Hematopoietic multipotent progenitor cell treated with erythropoietin and hydrocortisone succinate and interleukin-3 and kit ligand, for 6 days (in vitro differentiated cells): ENCODE measurements at places on chromosomes 3 and 15.

GRCh38 chr3:85627932-85628331 lies 669.1 kb downstream of the CADM2 start:
- no peak for DNase-seq

GRCh38 chr15:92681141-92681631 lies 25.6 kb upstream of the FAM174B start:
- no peak for DNase-seq

DNA sequence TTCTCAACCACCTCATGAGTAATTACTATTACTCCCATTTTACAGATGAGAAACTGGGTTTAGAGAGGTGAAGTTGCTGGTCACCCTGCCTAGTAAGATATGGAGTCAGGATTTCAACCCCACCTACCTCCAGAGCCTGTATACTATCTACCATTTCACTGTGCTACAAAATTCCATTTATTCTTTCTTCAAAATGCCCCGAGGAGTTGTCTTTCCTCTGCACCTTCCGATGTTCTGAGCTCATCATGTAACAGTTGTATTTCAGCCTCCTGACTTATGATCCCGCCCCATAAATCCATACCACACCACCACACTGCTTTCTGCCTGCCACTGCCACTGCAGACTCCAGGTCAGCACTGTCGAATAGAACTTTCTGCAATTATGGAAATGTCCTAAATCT lies 71.3 kb upstream of the SLC25A36 start:
- no peak for DNase-seq

GRCh38 chr3:74639681-74640080 lies 25.2 kb upstream of the CNTN3 start:
- no peak for DNase-seq

GRCh38 chr3:32241100-32241499 lies 2.6 kb downstream of the CMTM8 start:
- DNase-seq: no peak

DNA sequence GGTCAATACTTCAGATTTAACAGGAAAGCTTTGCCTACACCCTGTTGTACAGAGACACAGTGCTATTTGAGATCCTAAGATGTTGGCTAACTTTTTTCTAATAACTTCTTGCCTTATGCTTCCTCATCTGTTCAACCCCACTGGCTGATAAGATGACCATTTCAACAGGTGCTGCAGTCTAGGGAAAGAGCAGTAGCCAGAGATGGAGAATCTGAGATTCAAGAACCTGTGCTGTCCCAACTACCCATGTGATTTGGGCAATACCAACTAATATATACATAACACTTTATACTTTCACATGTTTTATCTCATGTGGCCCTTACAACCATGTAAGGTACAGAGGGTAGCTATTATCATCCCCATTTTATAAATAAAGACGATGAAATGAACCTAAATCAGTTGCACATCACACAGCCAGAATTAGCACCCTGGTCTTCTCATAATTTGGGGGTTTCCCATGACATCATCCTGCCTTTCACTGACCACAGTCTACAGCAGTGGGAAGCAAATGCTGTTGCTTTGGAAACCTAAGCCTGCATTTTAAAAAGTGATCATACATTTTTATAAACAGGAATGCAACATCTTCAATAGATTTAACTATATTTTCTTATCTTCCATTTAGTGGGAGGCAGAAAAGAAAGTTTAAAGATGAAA lies 9.7 kb downstream of the TTC23 start:
- no peak for DNase-seq

GRCh38 chr15:26702381-26702780 lies 70.5 kb downstream of the GABRB3 start:
- DNase-seq: no peak

DNA sequence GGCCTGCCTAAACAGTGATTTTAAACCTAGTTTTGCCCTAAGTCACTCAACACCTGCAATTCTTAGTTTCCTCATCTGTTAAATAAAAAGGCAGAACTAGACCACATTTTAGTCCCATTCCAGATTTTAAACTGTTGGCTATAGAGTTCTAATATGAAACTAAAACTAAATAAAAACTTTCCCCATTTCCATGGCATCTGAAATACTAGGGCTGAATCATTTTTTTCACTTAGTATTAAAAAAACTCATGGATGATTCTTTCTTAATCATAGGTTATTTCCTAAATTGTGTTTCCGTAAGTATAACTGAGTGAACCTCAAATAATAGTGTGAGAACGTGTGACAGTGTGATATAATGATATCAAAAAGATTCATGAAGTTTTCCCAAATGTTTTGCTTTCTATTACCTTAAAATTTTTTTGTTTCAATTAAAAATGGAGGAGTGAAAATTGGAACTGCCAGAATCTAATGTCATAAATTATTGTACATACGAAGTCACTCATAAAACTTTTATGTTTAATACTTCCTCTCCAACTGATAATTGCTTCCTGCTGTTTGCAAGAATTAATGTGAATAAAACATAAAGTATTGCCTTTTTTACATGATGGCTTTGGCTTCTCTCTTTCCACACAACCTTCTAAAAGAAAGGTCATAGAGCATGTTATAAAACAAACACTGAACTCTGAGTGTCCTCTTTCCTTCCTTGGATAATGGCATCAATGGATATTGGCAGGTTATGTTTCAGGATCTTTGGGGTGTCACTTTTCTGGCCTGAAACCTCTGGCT lies 315.1 kb upstream of the MME start:
- no peak for DNase-seq

GRCh38 chr3:30729512-30729911 lies 123.1 kb downstream of the TGFBR2 start:
- no peak for DNase-seq

GRCh38 chr15:77636209-77636608 lies 3.5 kb upstream of the LINGO1 start:
- no peak for DNase-seq

DNA sequence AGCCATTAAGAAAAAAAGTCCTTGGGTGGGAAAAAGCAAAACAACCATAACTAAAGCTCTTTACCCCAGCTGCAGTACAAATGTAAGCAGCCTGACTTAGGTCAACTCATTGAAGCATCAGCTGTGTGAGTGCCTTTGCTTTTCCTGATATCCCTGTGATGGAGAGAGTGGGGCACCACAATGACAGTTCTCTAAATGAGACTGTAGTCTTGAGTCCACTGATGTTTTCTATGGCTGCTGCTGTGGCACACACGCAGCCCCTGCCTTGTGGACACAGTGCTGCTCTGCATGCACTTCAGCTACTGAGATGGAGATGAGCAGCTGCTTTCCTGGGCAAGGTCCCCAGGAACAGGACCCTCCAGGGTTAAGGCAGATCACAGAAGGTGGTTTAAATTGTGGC lies 173.2 kb downstream of the KCNAB1 start:
- no peak for DNase-seq

- no peak for DNase-seq
These were observed 996 bp upstream of the XIRP1 start for GRCh38 chr3:39193391-39193790.

DNA sequence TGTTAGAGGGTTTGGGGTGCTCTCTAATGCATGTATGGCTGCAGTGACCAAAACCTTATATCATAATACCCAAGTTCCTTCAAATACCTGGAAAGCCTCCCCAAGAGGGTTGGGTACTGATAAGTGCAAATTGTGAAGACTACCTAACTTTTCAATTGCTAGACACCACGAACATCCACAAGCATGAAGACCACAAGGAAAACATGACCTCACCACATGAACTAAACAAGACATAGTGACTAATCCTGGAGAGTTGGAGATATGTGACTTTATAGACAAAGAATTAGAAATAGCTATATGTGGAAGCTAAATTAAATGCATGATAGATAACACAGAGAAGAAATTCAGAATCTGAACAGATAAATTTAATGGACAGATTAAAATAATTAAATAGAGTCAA lies 23.9 kb upstream of the AADACL2 start:
- no peak for DNase-seq

DNA sequence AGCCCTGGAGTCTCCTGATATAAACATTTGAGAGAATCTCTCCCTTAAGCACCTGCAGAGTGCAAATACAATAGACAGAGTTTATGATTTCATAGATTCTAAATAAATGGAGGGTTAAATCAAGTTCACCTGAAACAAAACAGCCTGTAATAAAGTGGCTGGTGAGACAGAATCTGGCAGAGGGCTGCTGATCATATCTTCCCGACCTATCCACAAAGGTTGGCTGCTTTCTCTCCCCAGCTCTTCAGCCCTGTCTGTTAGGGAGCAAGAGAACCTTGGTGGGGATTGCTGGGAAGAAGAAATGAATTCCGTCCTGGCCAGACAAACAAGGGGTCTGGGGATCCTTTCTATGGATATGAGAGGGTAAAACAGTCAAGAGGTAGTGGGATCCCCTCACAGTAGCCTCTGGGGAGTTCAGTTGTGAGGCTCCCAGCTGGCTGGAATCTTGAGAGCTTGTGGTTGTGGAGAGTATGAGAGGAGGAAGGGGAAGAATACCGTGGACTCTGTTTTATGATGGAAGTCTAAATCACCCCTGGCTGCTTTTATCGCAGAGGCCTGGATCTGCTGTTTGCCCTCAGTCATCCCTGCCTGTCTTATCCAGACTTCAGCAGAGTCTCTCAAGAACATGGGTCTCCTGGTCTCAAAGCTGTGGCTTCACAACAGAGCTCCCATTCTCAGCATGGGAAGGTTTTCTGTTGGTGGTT lies 451.3 kb downstream of the NTRK3 start:
- DNase-seq: no peak

- DNase-seq: no peak
These were observed 23.6 kb upstream of the CAV3 start for GRCh38 chr3:8709801-8710507.

GRCh38 chr3:23566499-23566898 lies 239.3 kb upstream of the UBE2E1 start:
- DNase-seq: no peak

GRCh38 chr3:155519078-155519477 lies 225.6 kb upstream of the STRIT1 start:
- DNase-seq: no peak

DNA sequence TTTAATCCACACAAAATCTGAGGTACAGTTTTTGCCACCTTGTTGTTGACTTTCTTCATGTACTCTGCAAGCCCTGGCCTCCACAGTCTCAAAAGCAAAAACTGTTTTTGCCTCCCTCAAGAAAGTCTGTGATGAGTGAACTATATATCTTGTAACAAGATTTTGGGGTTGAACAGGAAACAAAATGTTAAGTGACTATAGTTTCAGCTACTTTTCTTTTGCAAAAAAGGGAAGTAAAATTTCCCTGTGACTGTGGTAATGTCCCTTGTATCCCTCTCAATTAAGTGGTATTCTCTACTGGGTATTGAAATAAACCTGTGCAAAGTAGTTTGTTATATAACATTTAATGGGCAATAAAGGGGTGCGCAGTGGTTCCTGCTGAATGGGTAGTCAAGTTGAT lies 21.3 kb upstream of the SCAANT1 start:
- peak; percentile 35 for DNase-seq

DNA sequence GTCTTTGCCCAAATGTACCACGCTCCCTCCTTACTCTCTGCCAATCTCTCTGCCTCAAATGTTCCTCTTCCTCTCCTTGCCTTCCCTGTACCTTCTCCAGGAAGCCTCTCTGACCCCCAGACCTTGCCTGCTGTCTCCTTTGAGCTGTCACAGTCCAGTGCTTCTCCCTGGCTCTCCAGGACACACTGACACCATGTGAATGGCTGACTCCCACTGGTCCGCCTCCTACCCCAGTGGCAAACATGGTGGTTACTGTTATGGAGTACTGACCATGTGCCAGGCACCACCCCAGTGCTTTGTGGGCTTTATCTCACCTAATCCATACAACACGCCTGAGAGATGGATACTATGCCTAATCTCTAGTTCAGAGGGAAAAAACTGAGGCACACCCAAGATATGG lies 141.9 kb downstream of the TPRA1 start:
- DNase-seq: peak; percentile 29

DNA sequence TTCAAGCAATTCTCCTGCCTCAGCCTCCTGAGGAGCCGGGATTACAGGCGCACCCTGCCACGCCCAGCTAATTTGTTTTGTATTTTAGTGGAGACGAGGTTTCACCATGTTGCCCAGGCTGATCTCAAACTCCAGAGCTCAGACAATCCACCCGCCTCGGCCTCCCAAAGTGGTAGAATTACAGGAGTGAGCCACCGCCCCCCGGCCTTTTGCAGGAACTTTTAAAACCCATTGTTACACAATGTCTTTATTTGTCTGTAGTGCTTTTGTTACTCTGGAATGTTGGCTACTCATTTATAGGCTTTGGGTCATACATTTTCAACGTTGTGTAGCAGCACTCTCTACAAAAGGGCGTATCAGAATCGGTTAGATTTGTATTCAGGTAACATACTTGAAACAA lies 499.1 kb downstream of the ROBO2 start:
- no peak for DNase-seq

GRCh38 chr3:10299679-10300078 lies 6.9 kb upstream of the GHRL start:
- no peak for DNase-seq

GRCh38 chr3:64342940-64343688 lies 117.8 kb upstream of the PRICKLE2 start:
- DNase-seq: no peak

DNA sequence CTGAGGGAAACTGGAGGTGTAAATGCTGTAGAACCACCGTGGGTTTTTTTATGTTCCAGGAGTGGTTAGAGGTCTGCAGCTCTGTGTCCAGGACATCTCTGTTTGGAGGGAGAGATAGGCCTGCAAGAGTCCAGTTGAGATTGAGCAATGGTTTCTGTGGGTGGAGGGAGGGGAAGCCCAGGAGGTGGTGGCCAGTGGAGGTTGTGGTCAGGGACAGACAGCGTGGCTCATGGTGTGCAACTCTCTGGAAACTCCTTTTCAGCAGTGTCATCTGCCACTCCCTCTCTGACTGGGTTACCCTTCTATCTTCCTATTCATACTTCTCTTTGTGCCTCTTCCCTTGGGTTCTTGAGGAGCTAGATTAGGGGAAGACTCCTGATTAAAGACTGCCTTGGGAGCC lies 9.6 kb downstream of the XCR1 start:
- peak; percentile 39 for DNase-seq

- peak; percentile 81 for DNase-seq
These were observed 2.9 kb downstream of the GNAT1 start for GRCh38 chr3:50194128-50194902.

DNA sequence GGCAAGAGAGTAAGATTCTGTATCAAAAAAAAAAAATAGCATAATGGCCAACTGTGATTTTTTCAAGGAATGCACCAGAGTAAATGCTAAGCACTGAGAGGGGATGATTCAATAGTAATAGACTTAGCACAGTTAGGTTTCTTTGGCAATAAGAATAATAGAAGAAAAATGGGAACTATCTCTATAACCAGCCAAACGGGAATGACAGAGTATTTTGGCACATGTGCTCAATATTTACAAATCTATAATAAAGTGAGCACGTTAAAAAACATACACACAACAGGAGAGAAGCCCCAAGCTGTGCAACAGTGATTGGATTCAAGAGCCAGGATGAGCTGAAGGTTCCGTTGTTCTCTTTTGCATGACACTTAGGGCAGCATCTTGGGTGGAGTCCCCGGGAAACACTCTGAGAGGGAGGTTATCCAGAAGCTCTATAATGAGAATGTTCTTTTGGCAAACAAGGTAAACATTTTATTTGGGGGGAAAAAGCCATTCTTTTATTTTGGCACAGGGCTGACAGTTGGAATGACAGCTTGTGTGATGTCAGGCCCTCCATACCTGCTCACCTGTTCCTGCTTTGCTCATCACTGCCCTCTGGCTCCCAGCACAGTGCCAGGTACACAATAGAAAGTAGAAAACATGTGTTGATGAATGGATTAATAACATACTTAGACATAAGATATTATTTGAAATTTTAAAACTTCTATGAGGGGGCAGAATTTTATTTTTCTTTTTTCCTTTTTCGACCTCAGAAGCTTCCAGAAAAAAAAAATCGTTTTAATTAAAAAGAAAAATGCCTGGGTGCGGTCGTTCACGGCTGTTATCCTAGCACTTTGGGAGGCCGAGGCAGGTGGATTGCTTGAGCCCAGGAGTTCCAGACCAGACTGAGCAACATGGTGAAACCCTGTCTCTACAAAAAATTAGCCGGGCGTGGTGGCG lies 44.0 kb upstream of the MUC4 start:
- DNase-seq: no peak
